Activated CD4-positive, CD25-positive, alpha-beta regulatory T cell (primary cell): ENCODE measurements at places on chromosomes 2 and 18.

DNA sequence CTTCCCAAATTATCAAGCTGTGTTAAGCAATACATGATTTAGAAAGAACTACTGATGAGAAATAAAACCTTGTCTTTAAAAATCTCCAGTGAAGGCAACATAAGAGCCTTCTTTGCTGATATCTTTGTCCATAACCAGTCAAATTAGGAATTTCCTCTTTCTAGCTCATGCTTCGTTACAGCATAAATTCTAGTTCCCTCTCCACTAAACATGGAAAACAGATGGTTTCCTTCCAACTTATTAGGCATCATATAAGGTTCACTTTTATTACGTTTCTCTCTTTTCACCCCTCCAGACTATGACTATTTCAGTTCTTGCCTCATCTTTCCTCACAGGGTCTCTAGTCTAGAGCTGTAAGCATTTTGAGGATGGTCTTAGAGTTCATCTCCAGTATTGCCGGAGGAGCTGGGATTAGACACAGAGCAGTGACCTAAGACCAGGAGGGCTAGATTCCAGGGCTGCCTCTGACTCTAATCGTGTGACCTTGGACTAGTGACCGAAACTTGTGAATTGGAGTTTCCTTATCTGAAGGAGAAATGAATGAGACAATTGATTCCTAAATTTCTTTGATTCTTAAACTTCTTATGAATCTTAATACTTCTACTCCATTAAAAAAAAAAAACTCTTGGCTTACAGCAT is 195.5 kb upstream of the APCDD1 start:
- no peak for DNase-seq

GRCh38 chr2:106159866-106160785 is 34.0 kb downstream of the UXS1 start:
- DNase-seq, result peak; percentile 7

- DNase-seq, result no peak
These were observed 24.1 kb downstream of the MROH2A start for GRCh38 chr2:233802132-233802815.

DNA sequence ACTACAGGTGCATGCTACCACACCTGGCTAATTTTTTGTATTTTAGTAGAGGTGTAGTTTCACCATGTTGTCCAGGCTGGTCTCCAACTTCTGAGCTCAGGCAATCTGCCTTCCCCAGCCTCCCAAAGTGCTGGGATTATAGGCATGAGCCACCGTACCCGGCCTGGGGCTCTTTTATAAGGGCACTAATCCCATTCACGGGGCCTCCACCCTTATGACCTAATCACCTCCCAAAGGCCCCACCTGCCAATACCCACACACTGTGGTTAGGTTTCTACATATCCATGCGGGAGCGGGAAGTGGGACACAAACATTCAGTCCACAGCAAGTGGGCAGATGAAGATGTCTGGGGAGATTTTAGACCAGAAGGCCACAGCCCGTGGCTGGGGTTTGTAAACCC is 164.7 kb upstream of the SH3BP4 start:
- no peak for DNase-seq

DNA sequence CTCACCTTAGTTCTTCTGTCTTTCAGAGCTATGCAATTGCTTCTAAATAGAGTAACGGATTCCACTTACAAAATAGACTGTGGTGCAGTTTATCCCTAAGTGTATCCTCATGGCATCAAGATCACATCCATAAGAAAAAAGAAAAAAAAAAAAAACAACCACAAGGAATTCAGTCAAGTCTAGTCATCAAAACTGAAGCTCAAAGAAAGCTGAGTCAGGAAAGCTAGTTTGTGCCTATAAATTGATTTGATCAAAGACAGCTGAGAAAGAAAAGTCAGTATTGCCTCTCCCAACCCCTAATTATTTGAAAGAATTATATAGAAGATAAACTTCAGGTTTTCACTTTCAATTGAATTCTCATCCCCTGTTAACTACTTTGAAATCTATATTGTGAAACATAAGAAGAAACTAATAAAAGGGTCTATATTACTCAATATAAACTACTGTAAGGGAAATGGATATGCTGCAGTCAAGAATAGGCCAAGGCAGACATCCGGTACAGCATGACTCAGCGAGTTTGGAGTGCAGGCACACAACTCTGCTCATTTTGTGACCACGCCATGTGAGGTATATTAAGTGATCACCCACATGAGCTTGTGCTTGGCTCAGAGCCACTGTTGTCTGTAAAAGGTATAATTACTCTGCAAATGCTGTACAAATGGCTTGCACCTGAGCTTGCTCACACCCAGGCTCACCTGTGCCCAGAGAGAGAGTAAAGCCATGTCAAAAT is 568.1 kb upstream of the CRIM1 start:
- no peak for DNase-seq

DNA sequence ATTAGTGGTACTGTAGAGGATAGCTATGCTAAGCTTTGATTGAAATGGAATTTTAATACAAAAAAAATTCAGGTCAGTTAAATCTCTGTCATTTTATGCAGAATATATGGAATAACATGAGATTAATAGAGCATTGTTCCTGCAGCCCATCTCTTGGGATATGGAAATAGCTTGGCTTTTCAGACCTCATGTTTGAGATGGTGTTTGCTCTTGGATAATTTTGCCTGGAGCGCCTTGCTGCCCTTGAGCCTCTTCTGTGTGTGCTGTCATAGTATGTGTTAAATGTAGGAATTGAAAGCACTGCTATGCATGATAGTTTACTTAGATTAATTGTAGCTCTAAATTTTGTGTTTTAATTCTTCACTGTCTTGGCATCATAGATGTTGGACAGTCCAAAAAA is 27.7 kb downstream of the GALNT1 start:
- no peak for DNase-seq

DNA sequence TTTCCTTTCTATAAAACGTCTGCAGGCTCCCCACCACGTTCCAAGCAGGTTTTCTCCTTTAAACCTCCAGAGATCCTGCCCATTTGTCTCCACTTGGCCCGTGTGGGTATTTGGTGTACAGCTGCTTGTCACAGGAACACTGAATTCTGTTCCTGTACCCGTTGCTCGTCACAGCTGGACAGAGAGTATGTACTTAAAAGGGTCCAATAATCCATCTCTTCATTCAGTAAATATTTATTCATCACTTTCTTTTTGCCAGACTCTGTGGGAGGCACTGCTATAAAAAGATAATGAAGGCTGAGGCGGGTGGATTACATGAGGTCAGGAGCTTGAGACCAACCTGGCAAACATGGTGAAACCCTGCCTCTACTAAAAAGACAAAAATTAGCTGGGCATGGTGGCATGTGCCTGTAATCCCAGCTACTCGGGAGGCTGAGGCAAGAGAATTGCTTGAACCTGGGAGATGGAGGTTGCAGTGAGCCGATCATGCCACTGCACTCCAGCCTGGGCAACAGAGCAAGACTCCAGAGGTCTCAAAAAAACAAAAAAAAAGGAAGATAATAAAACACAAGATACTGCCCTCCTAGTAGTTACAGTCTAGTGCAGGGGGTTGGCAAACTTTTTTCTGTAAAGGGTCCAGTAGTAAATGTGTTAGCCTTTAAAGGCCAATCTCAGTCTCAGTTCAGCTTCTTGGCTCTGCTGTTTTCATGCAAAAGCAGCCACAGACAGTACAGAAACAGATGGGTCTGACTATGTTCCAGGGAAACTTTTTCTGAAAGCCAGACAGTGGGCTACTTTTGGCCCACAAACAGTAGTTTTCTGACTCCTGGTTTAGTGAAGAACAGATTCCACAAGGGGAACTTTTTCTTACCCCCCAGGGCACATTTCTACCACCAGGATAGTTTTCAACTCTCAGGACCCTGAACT is 309.9 kb upstream of the RAB12 start:
- DNase-seq, result no peak

- no peak for DNase-seq
These were observed 36.0 kb downstream of the LONRF2 start for GRCh38 chr2:100286318-100286717.

DNA sequence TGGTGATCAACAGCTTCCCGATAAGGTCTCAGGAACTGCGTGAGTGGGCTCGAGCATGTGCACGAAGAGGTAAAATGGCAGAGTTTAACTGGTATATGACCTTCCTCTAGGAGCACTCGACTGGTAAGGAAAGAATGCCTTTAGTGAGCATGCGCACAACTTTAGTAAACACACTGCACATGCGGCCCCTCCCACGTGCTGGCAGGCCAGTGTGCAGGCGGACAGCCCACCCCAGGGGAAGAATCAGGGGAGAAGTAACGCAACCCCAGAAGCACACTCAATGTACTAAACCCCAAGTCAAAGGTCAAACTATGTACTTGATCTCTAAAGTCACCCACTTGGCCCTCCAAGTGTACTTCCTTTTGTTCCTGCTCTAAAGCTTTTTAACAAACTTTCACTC is 28.7 kb upstream of the SLC25A52 start:
- no peak for DNase-seq

- no peak for DNase-seq
These were observed 9.1 kb downstream of the KLF7 start for GRCh38 chr2:207156451-207157161.

GRCh38 chr2:37635504-37636380 is 35.7 kb downstream of the CDC42EP3 start:
- peak; percentile 12 for DNase-seq

GRCh38 chr2:86028766-86029381 is 76.8 kb downstream of the POLR1A start:
- no peak for DNase-seq

- DNase-seq, result no peak
These were observed 835.8 kb upstream of the VRK2 start for GRCh38 chr2:57210855-57211254.

DNA sequence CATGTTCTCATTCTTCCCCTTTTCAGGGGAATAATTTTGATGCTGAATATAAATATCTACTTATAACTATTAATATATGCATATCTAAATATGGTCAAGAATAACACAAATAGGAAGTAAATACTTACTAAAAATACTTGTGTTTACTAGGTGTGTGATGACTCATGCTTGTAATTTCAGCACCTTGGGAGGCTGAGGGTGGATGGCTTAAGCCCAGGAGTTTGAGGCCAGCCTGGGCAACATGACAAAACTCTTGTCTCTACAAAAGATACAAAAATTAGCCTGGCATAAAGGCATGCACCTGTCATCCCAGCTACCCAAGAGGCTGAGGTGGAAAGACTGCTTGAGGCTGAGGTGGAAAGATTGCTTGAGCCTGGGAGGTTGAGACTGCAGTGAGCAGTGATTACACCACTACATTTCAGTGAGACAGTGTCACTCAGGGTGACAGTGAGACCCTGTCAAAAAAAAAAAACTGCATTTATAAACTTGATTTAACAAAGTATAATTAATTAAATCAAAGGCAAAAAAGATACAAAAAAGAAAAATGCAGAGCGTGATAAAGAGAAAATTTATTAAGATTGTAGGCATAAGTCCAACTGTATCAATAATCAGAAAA is 703.1 kb upstream of the VRK2 start:
- DNase-seq, result no peak

GRCh38 chr2:20868377-20868776 is 45.5 kb upstream of the LDAH start:
- DNase-seq, result no peak

DNA sequence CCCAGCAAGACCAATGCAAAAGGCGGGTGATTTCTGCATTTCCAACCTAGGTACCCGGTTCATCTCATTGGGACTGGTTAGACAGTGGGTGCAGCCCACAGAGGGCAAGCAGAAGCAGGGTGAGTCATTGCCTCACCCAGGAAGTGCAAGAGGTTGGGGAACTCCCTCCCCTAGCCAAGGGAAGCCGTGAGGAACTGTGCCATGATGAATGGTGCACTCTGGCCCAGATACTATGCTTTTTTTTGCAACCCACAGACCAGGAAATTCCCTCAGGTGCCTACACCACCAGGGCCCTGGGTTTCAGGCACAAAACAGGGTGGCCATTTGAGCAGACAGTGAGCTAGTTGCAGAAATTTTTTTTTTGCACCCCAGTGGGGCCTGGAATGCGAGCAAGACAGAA is 662.6 kb upstream of the ACVR2A start:
- no peak for DNase-seq

DNA sequence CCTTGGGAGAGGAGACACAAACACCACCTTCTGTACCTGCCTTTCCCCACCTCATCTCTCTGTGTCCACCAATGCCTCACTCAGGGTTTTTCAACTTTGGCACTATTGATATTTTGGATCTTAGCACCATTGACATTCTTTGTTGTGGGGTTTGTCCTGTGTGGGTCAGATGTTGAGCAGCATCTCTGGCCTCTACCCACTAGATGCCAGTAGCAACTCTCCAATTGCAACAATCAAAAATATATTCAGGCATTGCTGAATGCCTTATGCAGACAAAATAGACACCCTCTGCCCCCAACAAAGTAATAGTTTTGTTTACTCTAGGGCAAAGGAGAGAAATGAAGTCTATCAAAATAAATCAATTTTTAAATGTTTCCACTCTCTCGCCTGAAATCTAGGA is 1384.3 kb upstream of the NXPH2 start:
- no peak for DNase-seq

DNA sequence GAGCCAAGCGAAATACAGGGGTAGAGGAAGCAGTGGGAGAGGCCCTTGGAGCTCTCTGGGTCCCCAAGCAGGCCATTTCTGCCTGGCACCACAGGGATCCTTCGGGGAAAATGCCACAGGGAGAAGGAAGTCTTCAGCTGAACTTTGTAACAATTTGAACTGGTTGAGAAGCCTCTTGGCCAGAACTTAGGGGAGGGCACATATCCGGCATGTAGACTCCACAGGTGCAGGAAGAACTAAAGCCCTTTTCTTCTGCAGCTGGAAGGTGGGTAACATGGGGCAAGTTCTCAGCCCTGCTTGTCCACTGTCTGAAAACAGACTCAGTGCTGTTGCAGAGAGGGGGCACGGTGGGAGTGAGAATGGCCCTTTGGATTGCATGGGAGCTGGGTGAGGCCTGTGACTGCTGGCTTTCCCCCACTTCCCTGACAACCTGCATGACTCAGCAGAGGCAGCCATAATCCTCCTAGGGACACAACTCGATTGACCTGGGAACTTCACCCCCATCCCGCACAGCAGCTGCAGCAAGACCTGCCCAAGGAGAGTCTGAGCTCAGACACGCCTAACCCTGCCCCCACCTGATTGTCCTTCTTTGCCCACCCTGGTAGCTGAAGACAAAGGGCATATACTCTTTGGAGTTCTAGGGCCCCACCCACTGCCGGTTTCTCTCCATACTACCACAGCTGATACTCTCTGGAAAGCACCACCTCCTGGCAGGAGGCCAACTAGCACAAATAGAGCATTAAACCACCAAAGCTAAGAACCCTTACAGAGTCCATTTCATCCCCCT is 101.6 kb upstream of the FAM136A start:
- no peak for DNase-seq
